Stimulated activated CD4-positive, alpha-beta T cell treated with anti-CD3 and anti-CD28 coated beads, Interleukin-4, amount 100 ng/mL, for 1 hour (primary cell): ENCODE measurements at places on chromosomes 2 and 18.

DNA sequence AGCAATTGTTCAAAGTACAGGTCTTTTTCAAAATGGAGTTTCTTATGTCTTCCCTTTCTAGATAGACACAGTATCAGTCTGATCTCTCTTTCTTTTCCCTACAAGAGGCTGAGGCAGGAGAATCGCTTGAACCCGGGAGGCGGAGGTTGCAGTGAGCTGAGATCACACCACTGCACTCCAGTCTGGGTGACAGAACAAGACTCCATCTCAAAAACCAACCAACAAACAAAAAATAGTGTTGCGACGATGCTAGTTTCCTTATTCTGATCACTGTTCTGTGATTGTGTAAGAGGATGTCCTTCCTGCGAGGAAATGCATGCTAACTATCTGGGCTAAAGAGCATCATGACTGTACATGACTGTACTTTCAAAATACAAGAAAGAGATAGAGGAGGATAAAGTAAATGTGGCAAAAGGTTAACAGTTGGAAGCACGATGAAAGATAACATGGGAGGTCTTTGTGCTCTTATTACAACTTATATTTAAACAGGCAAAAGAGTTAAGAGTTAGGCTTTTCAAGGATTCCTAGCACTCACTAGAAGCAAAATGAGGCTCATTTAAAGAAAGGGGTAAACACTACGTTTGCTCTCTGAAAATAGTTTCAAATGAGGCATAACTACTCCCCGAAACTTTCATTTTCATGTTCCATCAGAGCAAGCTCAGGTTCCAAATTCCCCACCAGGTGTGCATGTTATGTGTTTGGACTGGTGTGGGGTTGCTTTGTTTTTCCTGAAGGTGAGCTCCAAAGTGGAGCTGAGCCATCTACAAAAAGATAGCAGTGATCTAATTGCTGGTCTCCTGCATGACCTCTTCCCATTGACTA, 23.8 kb downstream of the SOWAHC start:
- no peak for DNase-seq

GRCh38 chr2:158413581-158413980, 43.0 kb downstream of the CCDC148 start:
- DNase-seq = no peak

GRCh38 chr2:53865962-53866361, 6.2 kb upstream of the GPR75 start:
- DNase-seq = no peak

GRCh38 chr2:159614534-159615366, 1.6 kb downstream of the BAZ2B start:
- no peak for DNase-seq

DNA sequence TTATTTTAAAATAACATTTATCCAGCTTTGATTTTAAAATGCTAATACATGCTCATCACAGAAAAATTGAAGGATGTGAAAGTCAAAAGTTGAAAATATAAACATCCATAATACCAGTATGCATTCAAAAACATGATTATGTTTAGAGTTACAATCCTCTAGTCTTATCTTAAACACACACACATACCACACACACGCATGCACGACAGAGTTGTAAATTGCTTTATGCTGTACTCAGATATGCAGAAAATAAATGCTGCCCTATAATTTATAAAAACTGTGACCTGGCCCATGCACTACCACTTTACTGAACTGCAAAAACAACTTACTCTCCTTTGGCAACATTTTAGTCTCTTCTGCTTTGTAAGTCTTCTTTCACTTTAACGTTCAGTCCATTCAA, 793.0 kb upstream of the FANCL start:
- DNase-seq = no peak

- DNase-seq = no peak
Measured at GRCh38 chr2:230676546-230676945, 36.1 kb upstream of the CAB39 start.
